ENCODE measurements at places on chromosomes 11 and 22.
A peak's percentile ranks its signal among the peaks of the same experiment; 100 is the strongest.

- DNase-seq = no peak
These were observed 1.5 kb downstream of the WNT7B start for GRCh38 chr22:45975164-45976161.

- DNase-seq = peak; percentile 66
These were observed 71.9 kb upstream of the GRAMD1B start for GRCh38 chr11:123357990-123358827.

- DNase-seq = no peak
These were observed 7.8 kb upstream of the CD81 start for GRCh38 chr11:2369320-2369719.

- no peak for DNase-seq
These were observed 14.8 kb downstream of the B3GNT6 start for GRCh38 chr11:77049026-77049425.

DNA sequence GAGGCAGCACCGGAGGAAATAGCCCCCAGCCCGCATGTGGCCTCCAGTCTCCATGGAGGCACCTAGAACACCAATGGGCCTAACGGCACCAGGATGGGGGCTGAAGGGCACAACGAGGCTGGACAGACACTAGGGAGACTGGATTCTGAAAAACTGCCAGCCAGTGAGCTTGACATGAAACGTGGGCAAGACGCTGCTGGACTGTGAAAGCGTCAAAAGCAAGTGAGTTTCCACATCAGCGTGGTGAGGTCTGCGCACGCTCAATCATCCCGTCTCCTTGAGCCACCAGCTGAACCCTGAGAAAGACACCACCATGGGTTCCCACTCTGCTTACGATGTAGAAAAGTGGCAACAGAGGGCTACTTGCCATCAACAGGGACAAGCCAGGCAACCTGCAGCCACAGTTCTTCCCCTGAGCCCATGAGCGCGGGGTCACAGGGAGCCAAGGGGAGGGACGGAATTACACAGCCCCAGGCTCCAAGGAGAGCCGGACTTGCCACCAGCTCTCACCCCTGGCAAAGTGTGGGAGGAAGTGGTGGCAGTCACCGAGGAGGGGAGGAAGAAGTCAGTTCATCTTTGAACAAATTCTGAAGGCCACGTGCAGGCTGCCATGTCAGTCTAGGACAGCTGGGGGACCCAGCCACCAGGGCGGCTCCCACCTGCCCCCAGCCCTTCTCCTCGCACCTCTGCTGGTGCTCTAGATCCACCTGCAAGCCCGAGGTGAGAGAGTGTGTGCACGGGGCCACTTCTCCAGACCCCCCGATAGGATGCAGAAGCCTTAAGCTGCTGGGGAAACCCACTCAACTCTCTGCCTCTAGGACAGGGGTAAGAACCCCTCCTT is 131.1 kb downstream of the MPPED1 start:
- no peak for DNase-seq

GRCh38 chr22:20624161-20624616 is 116.8 kb downstream of the MED15 start:
- DNase-seq = peak; percentile 28

DNA sequence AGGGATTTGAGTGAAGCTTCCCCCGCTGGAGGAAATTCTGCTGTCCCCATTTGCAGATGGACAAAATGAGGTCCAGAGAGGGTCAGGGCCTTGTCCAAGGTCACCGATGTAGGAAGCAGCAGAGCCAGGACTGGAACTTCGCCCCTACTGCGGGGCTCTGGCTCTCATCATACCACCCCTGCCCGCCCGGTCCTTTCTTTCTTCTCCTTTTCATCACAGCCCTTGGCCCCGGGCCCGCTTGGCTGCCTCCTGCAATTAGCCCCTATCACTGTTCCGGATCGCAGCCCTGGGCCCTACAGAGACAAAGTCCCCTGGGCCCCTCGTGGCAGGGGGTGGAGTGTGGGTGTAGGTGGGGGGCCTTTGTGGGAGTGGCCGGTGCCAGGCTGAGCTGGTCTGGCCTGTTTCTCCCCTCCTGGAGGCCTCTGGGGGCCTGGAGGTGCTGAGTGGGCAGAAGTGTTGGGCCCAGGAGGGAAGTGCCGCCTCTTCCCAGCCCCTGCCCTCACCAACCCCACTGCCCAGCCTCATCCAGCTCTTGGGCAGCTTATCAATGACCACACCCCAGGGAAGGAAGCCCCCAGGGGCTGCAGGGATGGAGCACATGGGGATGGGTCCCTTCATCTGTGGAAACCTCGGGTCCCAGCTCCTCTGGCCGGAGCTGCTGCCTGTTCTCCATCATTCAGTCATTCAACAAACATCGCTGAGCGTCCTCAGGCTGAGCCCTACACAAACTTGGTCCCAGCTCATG is 3.4 kb downstream of the EMID1 start:
- no peak for DNase-seq

- no peak for DNase-seq
These were observed 320.5 kb downstream of the AASDHPPT start for GRCh38 chr11:106397787-106398501.

- DNase-seq = no peak
These were observed 4.0 kb downstream of the RPL3 start for GRCh38 chr22:39315389-39315788.

GRCh38 chr11:115249061-115249578 is 255.1 kb downstream of the CADM1 start:
- no peak for DNase-seq

DNA sequence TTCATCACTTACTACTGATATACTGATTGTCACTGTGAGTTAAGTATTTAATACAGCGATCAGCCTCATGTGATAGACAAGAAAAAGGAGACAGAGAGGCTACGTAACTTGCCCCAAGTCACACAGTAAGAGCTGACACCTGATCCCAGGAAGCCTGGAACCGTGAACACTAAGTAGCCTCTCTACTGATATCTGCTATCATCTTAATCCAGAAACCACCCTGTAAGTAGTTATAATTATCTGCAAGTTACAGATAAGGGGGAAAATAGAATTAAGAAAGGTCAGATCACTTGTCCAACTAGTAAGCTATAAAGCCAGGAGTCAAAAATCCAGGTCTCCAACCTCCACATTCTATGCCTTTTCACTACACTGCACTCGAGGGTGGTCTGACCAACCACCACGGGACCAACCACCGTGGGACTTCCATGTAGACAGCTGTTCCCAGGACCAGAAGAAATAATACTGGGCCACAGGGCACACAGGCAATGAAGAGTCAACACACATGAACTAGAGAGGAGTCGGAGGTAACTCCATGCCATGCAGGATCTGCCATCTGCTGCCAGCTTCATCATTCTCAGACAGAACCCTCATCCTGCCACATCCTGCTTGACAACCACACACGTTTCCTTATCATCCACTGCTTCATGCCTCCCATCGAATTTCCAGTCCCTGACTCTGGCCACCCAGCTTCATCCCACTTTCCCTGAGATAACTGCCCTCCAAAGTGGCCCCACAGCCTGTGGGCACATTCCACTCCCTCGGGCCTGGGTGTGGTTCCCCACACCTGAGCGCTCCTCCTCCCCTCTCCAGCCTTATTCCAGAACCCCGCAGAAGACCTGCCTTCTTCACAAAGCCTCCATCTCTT is 58.6 kb downstream of the MICAL3 start:
- DNase-seq = no peak

DNA sequence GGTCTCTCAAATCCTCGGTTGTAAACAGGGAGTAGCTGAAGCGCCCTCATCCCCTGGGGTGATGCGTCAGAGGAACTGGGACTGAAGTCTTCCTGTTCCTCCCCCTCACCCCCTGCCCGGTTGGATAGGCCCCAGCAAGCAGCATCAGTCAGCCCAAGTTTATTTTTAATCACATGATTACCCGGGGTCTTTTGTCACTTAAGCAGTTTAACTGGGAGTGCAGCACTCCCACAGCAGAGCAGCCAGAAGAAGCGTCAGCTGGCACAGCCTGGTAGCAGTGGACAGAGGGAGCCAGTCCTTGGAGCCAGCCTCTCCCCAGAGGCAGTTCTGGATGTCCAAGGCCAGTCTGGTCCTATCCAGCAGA is 342.1 kb downstream of the CTTN start:
- no peak for DNase-seq

DNA sequence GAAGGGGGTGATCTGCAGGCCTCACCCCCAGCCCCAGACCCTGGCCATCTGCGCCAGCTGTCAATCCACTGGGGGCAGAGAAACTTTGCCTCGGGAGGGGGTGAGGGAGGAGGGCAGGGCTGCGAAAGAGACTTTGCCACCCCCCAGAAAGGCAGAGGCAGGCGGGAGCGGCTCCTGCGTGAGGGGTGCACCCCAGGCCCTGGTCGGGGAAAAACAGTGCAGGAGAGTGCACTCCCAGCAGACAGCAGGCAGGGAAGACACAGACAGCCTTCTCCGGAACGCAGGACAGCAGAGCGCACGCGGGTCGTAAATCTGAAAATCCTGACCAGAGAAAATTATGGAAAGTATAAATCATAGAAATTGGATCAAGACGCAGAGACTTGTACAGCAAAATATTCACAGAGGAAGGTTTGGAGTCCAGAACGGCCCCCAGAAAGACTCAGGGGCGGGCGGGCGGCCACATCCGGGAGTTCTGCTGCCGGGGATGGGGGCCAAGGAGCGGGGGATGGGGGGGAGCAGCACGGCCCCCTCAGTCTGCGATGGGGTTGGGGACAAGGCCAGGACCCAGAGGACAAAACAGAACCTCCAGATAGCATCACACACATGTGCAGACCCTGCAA is 8.0 kb upstream of the MRPL23 start:
- no peak for DNase-seq

DNA sequence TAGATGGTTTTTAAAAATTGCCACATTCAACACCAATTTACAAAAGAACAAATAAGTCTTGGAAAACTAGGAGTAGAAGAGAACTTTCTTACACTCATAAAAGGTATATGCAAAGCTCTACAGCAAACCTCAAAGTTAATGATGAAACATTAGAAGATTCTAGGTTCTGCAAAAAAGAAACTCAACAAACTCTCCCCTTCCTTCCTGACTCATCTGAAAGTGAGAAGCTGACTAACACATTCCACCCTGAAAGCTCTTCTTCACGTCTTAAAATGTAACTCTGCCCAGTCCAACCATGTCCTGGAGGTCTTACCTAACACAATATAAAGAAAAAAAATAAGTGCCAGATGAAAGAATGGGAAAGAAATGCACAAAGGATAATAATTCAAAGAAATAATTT is 218.9 kb upstream of the ISX start:
- DNase-seq = no peak

DNA sequence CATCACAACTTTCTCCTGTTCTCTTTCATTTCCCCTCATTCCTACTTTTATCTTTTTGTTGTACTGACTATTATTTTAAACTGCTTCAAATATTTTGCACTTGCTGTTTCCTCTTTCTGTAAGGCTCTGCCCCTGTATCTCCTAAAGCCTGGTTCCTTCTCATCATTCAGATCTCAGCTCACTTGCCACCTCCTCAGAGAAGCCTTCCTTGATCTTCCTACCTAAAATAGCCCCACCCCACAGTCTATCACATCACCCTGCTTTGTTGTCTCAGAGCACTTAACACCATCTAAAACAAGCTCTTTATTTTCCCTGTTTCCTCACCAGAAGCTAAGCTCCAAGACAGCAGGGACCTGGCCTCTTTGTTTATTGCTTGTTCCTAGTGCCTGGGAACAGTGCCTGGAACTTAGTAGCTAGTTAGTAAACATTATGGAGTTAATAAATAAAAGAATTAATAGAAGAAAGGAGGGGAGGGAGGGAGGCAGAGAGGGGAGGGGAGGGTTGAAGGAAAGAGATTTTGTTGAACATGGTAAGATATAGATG is 2.5 kb upstream of the STK33 start:
- no peak for DNase-seq

GRCh38 chr22:36773935-36774334 is 2.0 kb downstream of the IFT27 start:
- DNase-seq = peak; percentile 73

- no peak for DNase-seq
These were observed 2.2 kb downstream of the APOBEC3A start for GRCh38 chr22:38959590-38959989.

GRCh38 chr11:6351782-6352382 is 31.6 kb upstream of the CAVIN3 start:
- no peak for DNase-seq

- no peak for DNase-seq
These were observed 10.6 kb downstream of the FREY1 start for GRCh38 chr11:45896422-45896984.

DNA sequence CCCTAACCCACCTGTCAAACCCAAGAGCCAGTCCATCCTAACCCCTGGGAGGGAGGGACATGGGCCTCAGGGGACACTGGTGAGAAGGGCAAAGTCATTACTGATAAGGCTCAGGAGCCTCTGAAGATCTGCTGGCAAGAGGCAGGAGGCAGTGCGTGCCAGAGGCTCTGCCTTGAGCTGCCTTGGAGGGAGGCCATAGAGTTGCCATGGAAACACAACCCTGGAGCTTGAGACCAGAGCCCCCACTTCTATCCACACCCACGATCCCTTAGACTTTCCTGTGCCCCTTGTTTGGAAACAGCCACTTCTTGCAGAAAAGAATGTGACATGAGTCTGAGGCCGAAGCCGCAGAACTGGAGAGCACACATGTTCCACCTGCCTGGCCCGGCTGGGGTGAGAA is 89.7 kb upstream of the CSNK2A3 start:
- DNase-seq = no peak

GRCh38 chr11:35809561-35809960 is 134.3 kb upstream of the LDLRAD3 start:
- no peak for DNase-seq

DNA sequence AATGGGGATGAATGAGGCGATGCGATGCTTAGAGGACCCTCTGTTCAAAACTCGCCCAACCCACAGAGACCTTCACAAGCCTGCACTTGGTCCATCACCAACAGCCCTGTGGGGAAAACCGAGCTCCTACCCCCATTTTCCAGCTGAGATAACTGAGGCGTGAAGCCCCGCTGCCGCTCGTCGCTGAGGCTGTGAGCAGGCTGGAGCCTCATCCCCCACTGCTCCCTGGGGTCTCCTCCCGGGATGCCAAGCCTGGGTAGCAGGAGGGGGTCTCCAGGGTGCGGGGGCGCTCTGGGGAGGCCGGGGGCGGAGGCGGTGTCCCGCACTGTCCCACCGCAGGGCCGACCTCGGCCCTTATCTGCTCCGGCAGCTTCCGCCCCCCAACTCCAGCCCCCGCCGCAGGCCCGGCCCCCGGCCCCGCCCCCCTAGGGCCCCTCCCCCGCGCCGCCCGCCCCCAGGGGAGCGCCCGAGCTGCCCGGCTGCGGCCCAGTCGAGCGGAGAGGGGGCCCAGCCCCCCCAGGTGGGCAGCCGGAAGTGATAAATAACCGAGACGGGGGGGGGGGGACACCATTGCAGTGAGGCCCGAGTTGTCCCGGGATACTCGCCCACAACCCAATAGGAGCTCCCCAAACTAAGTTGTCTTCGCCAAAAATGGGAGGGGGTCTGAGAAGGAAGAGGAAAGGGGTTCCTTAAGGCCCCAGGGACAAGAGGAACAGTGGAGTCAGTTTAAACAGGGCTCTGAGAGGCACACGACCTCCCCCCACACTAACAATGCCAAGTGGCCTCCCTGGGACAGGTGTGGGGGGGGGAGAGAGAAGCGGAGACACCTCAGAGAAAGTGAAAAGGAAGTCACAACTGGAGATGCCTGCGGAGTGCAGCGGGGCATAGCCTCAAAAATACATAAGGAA is 8.3 kb upstream of the SLC39A13 start:
- DNase-seq = no peak

All from suppressor macrophage treated with lipopolysaccharide for 1 hour (primary cell).